GM12878 (cell line): ENCODE measurements at places on chromosomes 1 and 21. TPM values are rescaled to one million over a fixed set of nuclear protein-coding genes. Genes with fewer than 3 reads are reported as not detected.
A peak's percentile ranks its signal among the peaks of the same experiment; 100 is the strongest.

LRRC8B gene
- 7.9 and 8.9 TPM in 2 replicates for total RNA-seq

FRRS1 gene
- 10.4 and 10.7 TPM in 2 replicates for total RNA-seq

KCNT2 gene
- total RNA-seq: not detected in 2 replicates

CXADR gene
- total RNA-seq: 0.11 and 0.13 TPM in 2 replicates

GRCh38 chr1:85333186-85333585 lies 56.8 kb upstream of the BCL10 start:
- H3K27ac ChIP-seq: no peak overlapping the region
- no peak for DNase-seq
- H3K27me3 ChIP-seq: no peaks in the 10 kb centered on the region

GRCh38 chr1:66282343-66282852 lies 251.6 kb upstream of the SGIP1 start:
- no peaks in the 10 kb centered on the region for H3K27me3 ChIP-seq
- no peaks in the 10 kb centered on the region for H3K36me3 ChIP-seq
- DNase-seq: peak; percentile 98
- H3K27ac ChIP-seq: peak overlapping the region; percentile 97

DNA sequence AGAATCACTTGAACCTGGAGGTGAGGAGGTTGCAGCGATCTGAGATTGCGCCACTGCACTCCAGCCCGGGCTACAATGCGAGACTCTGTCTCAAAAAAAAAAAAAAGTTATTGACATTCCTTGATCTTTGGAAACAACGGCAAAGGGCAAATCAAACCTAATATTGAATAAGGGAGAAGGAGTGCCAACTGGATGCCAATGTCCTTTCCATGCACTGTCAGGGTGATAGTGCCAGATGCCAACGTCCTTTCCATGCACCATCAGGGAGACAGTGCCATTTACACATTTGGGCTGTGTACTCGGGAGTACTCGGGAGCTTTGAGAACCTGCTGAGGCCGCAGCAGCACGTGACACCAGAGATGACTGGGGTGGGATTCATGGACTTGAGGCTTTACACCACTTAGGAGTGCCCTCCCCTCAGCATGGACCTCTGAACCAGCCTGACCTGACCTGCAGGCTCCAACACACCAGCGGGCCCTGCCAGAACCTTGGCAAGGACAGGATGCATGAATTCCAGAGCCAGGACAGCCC lies 34.5 kb upstream of the SOD1 start:
- DNase-seq: no peak
- no peaks in the 10 kb centered on the region for H3K27me3 ChIP-seq
- H3K4me1 ChIP-seq: no peaks in the 10 kb centered on the region
- no peaks in the 10 kb centered on the region for H3K36me3 ChIP-seq
- no peak overlapping the region for H3K4me3 ChIP-seq
- H3K27ac ChIP-seq: no peak overlapping the region

GRCh38 chr1:158126425-158126824 lies 54.3 kb upstream of the CD1D start:
- no peaks in the 10 kb centered on the region; the same call in none of the 2 replicates for H3K27me3 ChIP-seq
- DNase-seq: no peak
- no peak overlapping the region for H3K4me3 ChIP-seq
- H3K27ac ChIP-seq: no peak overlapping the region
- H3K36me3 ChIP-seq: no peaks in the 10 kb centered on the region

GRCh38 chr1:110264430-110264829 lies 54.3 kb downstream of the KCNC4 start:
- no peak overlapping the region for H3K4me3 ChIP-seq
- peaks cover 12% of the 10 kb centered on the region for H3K4me1 ChIP-seq
- H3K27me3 ChIP-seq: no peaks in the 10 kb centered on the region
